ENCODE measurements at places on chromosomes 5 and 9.

DNA sequence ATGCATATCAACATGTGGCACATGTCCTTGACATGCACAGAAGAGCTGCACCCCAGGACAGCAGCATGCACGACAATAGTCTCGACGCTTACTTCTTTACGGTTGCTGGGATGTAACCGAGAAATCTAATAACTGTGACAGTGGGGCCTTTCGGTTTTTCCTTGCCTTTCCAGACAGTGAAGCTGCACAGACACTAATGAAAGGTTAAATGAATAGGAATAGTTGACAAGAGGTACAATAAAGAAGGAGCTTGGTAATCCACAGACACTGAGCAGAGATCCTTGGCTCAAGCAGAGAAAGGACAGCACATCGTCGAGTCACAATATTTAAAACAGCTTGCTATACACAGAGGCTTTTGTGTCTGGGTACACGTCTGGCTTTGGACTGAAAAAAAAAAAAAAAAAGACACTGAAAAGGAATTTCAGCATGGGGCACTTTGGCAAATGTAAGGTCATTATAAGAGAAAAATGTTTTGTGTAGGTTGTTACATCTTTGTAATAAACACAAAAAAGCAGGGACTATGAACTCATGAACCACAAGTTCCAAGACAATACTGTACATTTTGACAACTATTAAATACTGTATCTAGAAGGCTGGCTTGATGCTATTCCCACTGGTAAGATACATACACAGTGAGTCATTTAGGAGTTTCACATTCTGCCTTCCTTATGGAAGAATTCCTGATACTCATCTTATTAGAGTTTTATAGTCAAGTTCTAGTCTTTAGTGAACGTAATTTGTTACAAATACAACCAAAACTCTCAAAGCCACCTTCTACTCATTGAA lies 5.6 kb downstream of the BNC2 start:
- DNase-seq, result no peak

- no peak for DNase-seq
Observed at GRCh38 chr9:89432986-89433530, 64.9 kb downstream of the SEMA4D start.

DNA sequence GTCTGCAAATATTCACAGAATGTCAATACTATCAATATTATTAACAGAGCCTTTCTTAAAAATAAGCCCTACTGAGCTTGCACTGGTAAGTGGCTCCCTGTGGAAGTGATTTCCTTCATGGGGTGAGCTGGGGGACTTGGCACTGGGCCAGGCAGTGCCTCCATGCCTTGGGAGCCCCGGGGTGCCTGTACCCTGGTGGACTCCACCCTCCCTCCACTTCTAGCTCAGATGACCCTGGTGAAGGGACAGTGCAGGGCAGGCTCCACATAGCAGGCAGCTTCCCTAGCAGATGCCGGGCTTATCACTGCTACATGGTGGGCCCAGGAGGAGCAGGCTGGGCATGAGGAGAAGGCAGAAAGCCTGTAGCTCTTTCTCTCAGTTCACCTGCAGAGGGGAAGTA lies 119.2 kb downstream of the DCP2 start:
- no peak for DNase-seq

- no peak for DNase-seq
Observed at GRCh38 chr9:27602142-27602861, 29.0 kb upstream of the C9orf72 start.

DNA sequence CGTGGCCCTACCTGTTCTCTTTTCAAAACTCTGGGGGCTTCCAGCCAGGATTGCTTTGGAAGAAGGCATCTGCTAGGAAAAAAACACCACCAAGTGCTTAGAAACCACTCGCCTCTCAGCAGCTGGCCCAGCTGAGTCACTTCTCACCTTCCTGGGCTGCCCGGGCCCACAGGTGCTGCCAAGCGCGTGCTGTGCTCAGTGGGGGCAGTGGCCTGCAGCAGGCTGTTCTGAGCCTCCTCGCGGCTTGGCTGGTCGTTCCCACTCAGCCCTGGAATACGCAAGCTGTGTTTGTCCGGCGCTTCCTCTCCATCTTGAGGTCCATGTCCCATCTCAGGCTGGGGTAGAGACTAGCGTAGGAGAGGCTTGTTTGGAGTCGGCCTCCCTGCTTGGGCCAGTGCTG lies 102.5 kb upstream of the FCN2 start:
- DNase-seq, result no peak

- DNase-seq, result no peak
Observed at GRCh38 chr5:105954341-105954740, 1716.4 kb downstream of the EFNA5 start.

- no peak for DNase-seq
Observed at GRCh38 chr9:79477241-79477840, 94.4 kb upstream of the TLE4 start.

DNA sequence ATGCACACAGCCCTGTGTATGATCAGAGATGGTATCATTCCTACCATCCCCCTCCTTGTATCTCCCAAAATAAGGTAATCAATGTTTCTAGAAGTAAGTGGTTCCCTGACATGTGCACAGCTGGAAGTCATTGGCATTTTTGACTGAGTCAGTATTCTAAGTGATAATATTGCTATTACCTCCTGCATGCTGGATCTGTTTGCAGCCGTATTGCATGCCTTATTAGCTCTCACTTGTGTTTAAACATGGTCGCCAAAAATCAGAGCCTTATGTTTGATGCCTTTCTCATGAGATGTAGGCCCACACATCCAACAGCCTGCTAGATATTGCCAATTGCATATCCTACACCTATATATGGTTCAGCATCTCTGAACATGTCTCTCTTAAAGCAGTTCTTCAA lies 254.3 kb downstream of the CDH12 start:
- no peak for DNase-seq

GRCh38 chr5:127337876-127338275 lies 47.3 kb downstream of the MEGF10 start:
- DNase-seq, result no peak
